Nephron progenitor cell (in vitro differentiated cells): ENCODE measurements at places on chromosomes 4 and X.

DNA sequence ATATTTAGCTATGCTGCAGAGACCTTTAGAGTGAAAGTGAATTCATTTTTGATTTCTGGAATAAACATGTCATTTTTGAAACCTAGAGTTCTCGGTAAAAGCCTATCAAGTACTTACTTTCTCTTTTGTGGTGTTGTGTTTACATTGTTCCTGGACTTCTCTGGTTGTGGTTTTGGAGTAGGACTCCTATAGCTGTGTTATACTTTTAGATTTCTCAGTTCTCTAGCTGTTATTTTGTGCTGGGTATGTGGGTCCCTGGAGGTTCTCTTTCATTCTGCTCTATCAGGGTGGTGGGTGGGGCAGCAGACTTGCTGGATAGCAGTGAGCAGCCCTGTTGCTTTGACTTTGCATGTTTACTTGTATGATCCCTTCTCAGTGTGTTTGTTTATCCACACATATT, 25.6 kb upstream of the MSMO1 start:
- DNase-seq = no peak

DNA sequence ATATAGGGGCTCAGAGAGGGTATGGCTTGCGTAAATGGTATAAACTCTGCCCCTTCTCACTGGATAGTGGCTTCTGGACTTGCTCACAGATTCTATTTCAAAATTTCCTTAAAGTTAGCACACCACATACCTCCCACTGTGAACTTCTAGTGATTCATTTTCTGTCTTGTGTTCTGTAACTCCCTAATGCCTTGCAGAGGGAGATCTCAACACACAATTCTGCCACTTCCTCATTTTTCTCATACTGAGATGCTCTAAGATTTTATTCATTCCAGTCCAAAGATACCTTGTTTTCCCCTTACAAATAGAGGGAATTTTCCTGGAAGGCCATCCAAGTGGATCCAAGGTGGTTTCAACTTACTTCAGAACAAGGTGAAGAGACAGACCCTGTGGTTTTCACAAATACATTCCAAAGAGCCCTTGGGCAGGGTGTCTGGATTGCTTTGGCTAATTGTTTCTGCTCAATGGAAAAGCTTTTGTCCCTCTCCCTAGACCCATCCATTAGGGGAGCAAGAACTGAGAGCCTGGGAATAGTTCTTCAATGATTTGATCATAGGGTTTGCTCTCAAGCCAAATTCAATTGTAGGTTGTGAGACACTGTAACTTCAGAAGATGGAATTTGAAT, 52.1 kb upstream of the CAPN6 start:
- DNase-seq = no peak

GRCh38 chr4:4761128-4761982, 98.1 kb upstream of the MSX1 start:
- DNase-seq = no peak

DNA sequence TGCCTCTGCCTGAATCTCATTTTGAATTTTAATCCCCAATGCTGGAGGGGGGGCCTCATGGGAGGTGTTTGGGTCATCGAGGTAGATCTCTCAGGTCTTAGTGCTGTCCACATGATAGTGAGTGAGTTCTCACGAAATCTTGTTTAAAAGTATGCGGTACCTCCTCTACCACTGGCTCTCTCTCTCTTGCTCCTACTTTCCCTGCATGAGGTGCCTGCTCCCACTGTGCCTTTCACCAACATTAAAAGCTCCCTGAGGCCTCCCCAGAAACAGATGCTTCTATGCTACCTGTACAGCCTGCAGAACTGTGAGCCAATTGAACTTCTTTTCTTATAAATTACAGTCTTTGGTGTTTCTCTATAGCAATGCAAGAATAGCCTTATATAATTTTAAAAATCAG, 560.7 kb upstream of the CPEB2 start:
- no peak for DNase-seq

GRCh38 chrX:14029039-14029424, 660 bp downstream of the GEMIN8 start:
- DNase-seq = no peak

DNA sequence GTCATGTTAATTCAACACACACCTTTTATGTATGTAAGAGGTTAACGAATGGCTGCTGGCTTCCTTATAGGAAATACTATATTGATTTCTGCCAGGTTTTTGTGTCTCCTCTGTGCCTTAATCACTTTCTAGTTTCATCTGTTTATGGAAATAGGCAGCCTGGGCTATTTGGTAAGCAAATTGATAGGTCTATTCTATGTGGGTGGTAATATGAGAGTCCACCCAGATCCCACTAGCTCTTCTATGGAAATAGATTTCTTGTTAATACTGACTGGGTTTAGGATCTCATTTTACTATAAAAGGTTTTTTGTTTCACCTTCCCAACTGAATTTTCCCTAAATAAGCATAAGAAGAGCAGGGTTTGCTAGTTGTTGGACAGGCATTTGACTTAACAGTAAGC, 4.1 kb downstream of the BMX start:
- DNase-seq = no peak

GRCh38 chrX:118594697-118595420, 99.2 kb downstream of the DOCK11 start:
- no peak for DNase-seq

DNA sequence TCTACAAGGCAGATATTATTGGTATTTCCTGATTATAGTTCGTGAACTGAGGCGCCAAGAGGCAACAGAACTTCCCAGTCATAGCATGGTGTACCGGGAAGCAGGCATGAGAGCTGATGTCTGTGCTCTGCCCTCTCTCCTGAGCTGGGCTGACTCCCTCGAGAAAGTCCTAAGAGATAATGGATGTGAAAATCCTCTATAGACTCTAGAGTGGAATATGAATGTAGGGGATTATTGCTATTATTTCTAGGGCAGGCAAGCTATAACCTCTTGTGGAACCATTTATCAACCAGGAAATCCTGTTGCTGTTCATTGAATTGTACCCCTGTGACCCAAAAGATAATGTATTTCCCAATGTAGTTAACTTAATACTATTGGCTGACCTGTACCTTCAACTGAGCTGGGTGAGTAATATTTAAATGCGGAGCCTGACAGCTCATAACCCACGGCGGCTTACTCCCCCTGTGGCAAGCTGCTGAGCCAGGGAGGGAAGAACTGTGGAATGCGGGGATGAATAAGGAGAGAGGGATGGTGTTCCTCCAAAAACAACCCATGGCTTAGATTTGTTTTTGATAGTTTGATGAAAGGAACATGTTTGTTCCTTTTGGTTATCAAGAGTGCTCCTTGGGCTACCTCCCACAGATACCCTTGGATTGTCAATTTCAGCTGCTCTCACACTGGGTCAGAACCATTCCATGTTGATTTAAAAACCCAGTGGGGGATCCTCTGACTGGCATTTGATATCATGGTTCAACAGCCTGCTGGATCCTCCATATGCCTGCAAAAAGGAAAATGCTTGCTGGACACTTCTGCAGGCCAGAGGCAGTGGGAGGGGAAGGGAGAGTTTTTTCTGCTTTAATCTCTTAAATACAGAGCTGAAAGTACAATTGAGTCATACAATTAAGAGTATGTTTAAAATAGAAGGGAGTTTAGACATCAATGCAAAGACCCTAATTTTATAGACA, 339.0 kb upstream of the BOD1L1 start:
- no peak for DNase-seq

DNA sequence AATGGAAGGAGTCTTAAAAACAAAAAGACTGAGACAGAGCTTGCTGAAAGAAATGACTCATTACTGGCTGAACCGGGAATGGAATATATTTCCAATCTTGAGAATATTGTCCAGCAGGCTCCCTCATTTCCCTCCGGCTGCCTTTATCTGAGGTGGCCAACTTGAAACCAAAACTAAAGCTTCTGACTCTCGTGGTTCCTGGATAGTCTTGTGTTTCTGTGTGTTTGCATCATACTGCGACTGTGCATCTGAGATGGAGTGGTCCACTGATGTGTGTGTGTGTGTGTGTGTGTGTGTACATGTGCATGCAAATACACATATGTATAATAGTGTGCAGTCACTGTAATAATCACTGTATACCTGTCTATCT, 145.6 kb upstream of the SCML1 start:
- no peak for DNase-seq

- no peak for DNase-seq
These were observed 48.9 kb upstream of the PPARGC1A start for GRCh38 chr4:23938796-23939195.

DNA sequence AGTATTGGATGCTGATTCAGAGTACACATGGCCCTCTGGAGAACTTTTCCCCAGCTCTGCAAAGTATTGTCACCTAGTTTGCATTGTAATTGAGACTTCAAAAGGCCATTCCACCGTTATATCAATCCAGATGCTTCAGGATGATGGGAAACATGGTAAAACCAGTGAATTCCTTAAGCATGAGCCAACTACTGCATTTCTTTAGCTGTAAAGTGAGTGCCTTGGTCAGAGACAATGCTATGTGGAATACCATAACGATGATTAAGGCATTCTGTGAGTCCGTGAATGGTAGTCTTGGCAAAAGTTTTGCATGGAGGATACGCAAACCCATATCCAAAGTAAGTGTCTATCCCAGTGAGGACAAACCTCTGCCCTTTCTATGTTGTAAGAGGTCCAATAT, 355.2 kb downstream of the DCAF12L2 start:
- DNase-seq = no peak
